Cardiac septum (tissue), 1 donor: ENCODE measurements at places on chromosomes 5 and 9. TPM values are rescaled to one million over a fixed set of nuclear protein-coding genes. Genes with fewer than 3 reads are reported as not detected.

DNA sequence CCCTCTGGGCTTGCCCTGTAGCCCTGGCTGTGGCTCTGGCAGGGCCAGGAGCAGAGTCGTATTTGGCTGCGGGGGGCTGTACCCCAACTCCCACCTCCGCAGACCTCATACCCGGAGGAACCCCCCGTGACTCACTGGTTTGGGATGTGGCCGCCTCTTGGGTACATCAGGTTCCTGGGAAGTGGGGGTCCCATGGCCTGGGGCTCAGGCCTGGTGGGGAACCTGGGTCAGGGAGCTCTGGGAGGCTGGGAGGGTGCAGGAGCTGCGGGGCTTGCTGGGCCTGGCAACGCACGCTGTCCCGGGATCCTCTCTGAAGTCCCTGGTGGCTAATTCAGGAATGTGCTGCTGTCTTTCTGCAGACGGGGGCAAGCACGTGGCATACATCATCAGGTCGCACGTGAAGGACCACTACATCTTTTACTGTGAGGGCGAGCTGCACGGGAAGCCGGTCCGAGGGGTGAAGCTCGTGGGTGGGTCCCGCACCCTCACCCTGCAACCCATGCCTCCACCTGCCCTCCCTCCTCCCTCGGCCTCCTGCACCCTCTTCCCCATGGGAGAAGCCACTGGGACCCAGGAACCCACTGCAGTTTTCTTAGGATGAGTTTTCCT lies 2.4 kb downstream of the LCN1 start:
- no peak for DNase-seq

DNA sequence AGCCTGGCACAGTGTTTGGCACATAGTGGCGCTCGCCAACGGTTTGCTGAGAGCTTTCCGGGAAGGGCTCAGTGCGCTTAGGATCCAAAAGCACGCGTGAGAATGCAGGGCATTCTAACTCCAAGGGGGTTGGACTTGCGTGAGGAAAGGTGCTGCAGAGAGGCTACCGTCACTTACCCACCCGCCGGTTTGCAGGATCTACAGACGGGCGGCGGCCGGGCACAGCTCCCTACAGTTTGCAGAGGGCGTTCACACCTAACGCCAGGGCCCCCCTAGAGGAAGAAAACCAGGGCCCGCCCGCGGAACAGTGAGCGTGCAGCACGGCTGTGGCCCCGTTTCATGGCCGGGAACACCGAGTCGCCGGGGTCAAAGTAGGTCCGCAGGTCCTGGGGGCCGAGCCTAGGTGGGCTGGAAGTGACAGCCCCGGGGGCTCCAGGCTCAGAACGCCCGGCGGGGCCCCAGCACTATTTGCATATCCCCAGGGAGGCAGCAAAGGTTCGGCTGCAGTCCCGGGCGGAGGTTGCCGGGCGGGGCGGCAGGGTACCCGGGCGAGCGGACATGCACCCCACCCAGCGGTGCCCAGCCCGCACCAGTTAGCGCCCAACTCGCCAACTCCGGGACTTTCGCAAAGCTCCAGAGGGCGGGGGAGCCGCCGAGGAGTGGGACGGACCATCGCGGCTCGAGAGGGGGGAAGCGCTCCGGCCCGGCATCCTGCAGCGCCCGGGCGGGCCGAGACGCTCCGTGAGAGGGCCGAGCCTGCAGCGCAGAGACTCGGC lies 526 bp upstream of the GALNT10 start:
- peak; percentile 92 for DNase-seq

GRCh38 chr9:87857948-87858335 lies 24.7 kb upstream of the SPATA31E1 start:
- no peak for DNase-seq

DNA sequence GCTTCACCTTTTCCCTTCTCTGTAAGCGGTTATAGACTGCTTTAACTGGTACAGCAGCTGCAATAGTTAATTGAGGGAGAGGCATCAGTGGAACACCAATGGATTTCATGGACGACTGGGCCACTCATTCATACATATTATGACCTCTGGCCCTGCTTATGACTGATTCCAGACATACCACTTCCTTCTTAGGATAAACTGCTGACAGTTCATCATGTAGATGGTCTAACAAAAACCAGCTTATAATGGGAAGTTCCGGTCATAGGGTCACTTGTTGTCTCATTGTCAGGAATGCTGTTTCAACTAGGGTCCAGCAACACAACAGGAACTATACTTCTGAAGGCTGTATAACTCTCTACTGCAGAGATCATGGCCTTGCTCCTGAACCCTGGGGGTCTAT lies 265.2 kb upstream of the RASA1 start:
- no peak for DNase-seq

Gene SLC1A3
- 53.0 TPM for total RNA-seq

- no peak for DNase-seq
Measured at GRCh38 chr9:5140151-5140550, 45.3 kb downstream of the INSL6 start.

GRCh38 chr5:7930011-7930410 lies 61.1 kb downstream of the MTRR start:
- DNase-seq: no peak
